ENCODE measurements at places on chromosomes 7 and 10.

DNA sequence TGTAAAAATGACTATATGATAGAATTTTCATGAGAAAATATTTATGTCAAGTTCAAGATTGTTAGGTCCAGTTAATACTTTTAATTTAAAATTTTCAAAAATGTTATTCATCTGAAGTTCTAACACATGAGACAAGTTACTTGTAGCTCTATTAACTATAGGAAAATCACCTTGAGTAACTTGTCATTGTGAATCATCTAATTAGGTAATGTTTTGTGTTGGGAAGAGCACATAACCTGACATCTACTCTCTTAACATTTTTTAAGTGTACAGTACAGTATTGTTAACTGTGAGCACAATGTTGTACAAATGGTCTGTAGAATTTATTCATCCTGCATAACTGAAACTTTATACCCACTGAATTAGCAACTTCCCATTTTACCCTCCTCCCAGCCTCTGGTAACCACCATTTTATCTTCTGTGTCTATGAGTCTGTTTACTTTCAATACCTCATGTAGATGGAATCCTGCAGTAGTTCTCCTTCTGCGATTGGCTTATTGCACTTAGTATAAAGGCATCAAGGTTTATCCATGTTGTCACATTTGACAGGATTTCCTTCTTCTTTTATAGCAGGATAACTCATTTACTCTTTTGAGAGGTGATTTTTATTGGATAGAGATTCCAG lies 54.6 kb downstream of the ARL4A start:
- DNase-seq = no peak

DNA sequence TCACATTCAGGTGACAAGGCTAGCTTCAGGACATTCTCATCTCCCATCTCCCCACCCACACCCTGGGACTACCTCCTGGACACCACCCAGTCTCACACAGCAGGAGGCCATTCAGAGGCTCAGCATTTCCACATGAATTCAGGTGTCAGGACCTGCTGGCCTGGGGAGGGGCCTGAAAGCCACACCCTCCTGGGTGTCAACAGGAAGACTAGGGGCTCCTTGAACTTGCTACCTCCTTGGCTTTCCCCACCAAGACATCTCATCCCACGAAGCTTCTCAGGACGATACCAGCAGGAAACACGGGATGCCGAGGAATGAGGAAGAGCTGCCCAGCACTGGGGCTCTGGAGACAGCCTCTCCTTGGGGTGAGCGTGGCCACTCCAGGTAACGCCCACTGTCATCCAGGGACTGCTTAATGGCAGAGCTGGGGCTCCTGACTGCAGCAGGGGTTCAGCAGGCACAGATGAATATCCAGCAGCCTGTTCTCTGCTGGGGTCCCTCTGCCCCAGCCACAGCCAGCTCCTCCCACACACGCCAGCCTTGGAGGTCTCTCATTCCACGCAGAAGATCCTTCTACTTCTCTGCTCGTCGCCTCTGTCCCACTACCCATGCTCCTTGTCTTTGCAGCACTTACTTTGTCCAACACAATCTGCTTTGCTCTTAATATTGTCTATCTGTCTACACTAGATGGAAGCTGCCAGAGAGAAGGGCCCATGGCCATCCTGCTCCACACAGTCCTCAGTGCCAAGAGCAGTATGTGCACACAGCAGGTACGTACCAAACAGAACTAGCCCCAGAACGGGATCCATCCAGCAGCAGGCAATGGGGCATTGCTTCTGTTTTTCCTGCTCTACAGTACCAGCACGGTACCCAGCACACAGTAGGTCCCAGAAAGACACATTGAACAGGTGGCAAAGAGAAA lies 88.7 kb downstream of the FAM53B start:
- DNase-seq = no peak

DNA sequence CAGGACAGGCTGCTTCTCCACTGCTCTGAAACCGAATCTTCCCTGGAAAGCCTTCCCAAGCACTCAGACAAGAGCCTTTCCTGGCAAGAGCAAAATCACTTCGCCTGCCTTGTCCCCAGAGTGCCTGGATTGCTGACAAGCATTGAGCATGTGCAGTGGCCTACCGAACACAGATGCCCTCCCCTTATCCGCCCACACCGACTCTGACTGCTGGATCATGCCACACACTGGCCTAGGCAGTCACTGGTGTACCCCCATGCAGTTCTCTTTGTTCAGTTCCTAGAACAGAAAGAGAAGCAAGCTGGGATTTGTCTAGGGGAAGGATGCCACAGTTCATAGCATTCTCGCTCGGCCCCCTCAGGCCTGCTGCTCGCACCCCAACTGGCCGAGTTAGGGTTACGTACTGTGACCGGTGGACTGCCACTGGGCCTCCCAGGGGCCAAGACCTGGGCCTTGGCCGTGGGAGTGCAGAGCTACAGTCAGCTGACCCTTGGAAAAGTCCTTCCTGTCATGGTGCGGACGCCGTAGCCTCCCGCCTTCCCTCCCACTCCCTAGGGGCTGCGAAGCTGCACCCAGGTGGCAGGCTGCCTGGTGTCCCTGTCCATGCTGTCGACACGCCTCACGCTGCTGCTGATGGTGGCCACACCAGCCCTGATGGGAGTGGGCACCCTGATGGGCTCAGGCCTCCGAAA lies 6.9 kb downstream of the ABCB8 start:
- no peak for DNase-seq

DNA sequence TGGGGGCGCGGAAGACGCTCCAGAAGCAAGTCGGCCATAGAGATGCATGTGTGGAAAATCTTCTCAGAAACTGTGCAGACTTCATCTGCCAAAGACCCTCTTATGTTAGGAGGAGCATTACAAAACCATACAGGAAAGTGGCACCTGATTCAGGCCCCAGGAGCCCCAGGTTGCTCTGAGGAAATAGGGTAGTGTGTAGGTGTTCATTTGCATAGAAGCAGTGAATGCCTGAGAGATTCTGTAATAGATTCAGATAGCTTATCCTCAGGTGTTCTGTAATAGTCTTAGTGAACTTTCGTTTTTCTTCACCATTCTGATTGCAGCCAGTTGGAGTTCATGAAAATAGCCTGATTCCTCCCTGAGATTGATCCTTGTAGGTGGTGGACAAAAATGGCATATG lies 106.4 kb upstream of the GJD4 start:
- DNase-seq = no peak

- DNase-seq = no peak
Measured at GRCh38 chr7:123635551-123636359, 19.9 kb upstream of the LMOD2 start.

GRCh38 chr10:130932326-130933007 lies 379.1 kb downstream of the TCERG1L start:
- DNase-seq = no peak

GRCh38 chr10:103780242-103781149 lies 74.9 kb downstream of the SH3PXD2A start:
- DNase-seq = no peak

DNA sequence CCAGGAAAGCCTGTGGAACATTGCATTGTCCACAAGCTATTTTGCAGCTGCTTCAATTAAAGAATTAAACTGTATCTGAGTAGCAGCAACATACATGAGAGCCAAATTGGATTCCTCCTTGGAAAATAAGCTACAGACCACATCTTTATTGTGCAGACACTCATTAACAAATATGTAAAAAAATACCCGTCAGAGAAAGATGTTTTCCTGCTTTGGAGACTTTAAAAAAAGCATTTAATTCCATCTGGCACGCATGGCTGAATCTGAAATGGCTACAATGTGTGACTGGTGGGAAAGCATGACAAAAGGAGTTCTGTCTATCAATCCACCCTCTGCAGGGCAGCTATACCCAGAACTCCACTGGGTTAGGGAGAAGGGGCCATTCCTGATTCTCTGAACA lies 73.1 kb upstream of the HPS1 start:
- DNase-seq = no peak

DNA sequence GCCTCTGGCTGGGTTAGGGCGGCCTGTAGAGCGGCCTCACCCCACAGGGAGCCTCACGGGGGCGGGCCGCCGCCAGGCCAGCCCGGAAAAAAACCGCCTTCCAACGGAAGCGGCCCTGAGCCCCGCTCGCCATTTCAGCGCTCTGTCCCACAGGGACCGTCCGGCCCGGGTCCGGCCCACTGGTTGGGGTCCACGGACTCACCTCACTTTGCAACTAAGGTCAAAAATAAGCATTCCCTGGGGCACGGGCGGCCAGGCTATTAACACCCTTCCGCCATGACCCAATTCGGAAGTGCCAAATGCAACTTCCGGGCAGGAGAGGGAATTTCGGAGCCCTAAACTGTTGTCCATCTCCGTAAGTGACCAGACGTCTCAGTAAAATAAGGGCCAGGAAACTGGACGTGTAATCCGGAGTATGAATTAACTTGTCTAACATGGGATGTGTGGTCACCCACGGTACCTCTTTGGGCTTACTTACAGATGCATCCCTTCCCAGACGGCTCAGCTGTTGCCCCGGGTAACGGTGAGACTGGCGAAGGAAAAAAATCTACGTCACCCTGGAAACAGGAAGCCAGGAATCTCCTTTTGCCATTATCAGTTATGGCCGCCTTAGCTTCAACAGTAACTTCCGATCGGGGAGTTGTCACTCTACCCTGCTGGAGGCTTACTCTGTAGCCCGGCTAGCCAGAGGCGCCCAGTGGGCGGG lies at the start of gene BBIP1:
TSS of gene BBIP1 (minus strand) at position 538 of the 706 bp plus-strand sequence. CDS start 1,023 bp downstream, outside the sequence.
- DNase-seq = no peak

DNA sequence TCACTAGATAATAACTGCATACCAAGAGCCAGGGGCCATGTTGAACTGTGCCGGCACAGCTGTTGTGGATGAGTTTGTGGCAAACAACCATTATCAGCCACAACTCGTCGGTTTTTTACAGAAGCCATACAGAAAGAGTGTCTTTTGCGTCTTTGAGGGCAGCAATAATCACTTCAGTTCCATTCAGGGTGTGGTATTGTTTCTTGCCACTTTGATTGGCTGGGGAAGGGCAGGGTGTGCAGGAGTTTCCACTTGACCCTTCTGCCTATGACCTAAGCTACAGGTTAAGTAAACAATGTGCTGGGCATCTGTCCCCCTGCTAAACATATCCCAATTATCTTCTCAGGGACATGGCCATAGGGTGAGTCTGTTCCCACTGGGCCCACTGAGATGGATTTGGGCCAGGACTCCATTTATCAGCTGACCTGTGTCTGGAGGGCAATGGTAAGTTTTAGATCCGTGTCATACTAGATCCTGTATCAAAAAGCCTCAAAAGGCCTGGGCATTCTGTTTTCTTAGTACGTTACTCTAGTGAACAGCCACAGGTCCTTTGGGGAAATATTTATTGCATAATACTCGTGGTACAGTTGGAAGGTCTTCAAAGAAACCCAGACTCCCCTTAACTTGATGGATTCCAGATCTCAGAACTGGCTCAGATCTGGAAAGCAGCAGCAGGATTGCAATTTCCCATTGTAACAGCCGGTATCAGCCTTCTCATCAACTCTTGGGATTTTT lies 15.9 kb downstream of the ZNF3 start:
- no peak for DNase-seq

- no peak for DNase-seq
Measured at GRCh38 chr10:22712956-22713852, 1.2 kb downstream of the PIP4K2A start.

- no peak for DNase-seq
Measured at GRCh38 chr10:128963211-128964099, 503.6 kb upstream of the MGMT start.

GRCh38 chr7:32765185-32765584 lies 126.4 kb downstream of the KBTBD2 start:
- DNase-seq = no peak

GRCh38 chr10:42981358-42982236 lies 95.3 kb upstream of the RET start:
- no peak for DNase-seq

- no peak for DNase-seq
Measured at GRCh38 chr7:112692333-112692732, 97.9 kb downstream of the TMEM168 start.

DNA sequence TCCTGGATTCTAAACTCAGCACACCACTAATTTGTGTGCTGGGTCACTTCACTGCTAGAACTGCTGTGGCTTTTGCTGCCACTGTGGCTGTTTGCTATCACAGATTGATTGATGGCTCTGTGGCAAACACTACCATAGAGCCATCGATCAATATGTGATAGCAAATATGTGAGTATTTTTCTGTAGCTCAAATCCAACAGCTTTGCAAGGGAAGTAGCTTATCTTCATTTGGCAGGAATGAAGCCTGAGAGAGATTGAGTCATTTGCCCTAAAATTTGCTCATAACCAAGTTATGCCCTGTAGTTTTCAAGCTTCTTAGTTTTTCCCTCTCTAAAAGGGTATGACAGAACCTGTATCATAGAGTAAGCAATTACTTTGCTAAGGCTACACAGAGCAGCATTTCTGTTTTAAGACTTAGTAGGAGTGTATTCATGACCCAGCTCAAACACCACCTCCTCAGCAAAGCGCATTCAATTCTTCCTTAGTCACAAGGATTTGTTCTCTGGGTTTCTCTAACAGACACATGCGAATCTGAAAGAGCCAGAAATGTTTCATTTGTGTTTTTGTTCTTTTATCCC lies 43.1 kb downstream of the MINPP1 start:
- no peak for DNase-seq

DNA sequence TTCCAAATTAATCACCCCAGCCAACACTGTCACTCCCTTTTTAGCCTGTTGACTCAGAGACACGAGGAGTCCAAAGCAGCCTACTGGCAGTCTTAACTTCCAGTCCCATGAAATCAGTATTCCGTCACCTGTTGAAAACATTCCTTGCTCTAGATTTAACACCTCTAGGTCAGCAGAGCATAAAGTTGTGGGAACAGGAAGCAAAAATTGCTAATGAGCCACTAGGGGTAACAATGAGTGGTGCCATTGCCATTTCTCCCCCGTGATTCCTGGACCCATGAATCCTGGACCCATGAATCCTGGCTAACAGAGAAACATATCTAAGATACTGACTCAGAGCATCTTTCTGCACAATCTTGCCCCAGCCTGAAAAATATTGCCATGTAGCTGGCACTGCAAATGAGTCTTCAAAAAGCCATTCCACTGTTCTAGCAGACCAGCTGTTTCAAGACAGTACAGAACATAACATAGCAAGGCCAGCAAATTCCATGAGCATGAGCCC lies 252.7 kb upstream of the PTER start:
- no peak for DNase-seq

DNA sequence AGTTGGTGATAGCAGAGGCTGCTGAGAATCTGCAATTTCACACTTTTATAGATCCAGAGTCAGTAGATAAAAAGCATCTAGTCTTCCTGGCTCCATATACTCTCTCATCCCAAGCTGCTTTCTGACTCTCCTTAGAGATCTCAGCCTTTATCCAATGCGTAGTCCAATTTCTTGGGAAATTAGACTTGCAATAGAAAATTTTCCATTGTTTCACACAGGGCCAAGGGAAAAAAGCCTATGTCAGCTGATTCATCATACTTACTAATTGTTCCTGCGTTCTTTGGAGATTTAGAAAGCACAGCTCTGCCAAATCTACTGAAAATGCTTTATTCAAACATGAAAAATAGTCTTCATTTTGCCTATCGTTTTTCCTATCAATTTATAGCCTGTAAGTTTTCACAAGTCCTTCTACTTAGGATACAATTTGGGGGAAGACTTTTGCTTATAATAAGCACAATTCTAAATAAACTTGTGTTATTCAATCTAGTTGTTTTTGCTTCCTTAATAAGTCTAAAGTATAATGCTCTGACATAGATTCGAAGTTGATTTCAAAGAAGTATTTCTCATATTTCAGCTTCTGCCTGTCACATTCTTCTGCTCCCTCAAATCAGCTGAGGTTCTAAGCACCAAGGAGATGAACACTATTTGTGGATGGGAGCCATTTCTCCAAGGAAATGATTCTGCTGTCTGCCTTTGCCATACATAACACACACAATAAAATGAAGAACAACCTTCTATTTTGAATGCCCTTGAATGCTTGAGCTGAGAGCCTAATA lies 165.4 kb downstream of the ADAM12 start:
- no peak for DNase-seq
